ENCODE measurements at places on chromosomes 1 and 21. TPM values are rescaled to one million over a fixed set of nuclear protein-coding genes. Genes with fewer than 3 reads are reported as not detected.

AMY1A gene
- total RNA-seq, result not detected

RNF186 gene
- not detected for total RNA-seq

LCE1D gene
- not detected for total RNA-seq

AADACL4 gene
- total RNA-seq, result not detected

SLC44A5 gene
- 4.2 TPM for total RNA-seq

FMOD gene
- total RNA-seq, result 2.9 TPM

TFF2 gene
- not detected for total RNA-seq

TRIM67 gene
- total RNA-seq, result 0.05 TPM

COX20 gene
- total RNA-seq, result 38.9 TPM

CLCA4 gene
- not detected for total RNA-seq

CCDC30 gene
- 3.9 TPM for total RNA-seq

DISP1 gene
- 8.4 TPM for total RNA-seq

VWA5B1 gene
- total RNA-seq, result 0.38 TPM

WDR64 gene
- total RNA-seq, result not detected

ATF6 gene
- 19.8 TPM for total RNA-seq

SLC45A1 gene
- 0.52 TPM for total RNA-seq

PLA2G4A gene
- total RNA-seq, result 1.2 TPM

CFHR3 gene
- not detected for total RNA-seq

SPRR4 gene
- total RNA-seq, result not detected

TTC34 gene
- total RNA-seq, result 2.5 TPM

NUP210L gene
- total RNA-seq, result 0.11 TPM

ATF3 gene
- 151 TPM for total RNA-seq

FCAMR gene
- total RNA-seq, result not detected

OVAAL gene
- not detected for total RNA-seq

TMEM52 gene
- total RNA-seq, result 6.4 TPM
